ENCODE measurements at places on chromosomes 2 and 18.

DNA sequence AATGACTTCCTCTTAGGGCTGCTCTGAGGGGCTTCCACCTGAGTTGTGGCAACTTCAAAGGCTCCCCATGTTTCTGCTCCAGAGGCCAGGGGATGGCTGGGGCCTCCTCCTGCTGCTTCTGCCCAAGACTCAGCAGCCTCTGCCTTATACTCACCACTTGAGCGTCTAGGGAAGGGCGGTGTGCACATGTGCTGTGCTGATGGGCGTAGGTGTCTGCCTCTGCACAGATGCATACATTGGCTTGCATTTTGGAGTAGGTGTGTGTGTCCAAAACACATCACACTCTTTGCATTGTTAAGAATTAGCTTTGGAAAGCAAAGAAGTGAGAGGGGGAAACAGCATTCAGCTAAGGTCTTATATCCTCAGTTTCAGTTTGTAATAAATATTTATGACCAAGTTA lies 85.2 kb downstream of the EN1 start:
- DNase-seq, result no peak

DNA sequence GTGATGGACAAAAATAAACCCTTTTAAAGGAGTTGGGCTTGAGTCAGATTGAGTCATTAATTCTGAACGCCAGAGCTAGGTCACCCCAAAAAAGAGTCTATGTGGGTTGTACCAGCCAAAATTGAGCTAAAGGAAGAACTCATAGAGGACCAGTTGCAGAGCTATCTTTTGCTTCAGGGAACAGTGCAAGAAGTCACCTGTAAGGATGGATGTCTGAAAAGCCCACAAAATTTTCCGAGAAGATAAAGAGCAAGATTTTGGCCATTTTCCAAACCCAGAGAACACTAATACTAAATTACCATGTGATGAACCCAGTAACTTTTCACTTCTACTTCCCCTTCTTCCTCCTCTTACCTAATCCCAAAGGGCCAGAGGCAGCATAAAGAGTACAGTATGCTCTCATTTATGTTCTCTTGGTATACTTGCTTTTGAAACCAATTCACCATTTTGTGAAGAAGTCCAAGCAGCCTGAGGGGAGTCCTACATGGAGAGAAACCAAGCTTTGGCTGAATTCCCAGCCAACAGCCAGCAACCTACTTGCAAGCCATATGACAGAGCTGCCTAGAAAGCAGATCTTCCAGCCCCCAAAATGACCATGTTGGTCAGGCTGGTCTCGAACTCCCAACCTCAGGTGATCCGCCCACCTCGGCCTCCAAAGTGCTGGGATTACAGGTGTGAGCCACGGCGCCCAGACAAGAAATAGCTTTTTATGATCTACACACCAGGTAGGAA lies 551.7 kb downstream of the SATB2 start:
- DNase-seq, result no peak

DNA sequence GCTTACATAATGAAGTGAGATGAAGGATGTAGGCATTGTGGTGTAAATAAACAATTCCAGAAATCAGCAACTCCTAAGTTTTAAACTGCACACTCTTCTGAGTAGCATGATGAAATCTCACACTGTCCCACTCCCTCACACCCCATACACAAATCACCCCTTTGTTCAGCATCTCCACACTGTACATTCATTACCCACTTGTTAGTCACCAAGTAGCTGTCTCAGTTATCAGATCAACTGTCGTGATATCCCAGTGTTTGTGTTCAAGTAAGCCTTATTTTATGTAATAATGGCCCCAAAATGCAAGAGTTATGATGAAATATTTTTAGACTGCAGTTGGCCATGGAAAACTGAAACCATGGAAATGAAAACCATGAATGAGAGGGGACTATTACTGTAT lies 135.7 kb downstream of the GRB14 start:
- DNase-seq, result no peak

DNA sequence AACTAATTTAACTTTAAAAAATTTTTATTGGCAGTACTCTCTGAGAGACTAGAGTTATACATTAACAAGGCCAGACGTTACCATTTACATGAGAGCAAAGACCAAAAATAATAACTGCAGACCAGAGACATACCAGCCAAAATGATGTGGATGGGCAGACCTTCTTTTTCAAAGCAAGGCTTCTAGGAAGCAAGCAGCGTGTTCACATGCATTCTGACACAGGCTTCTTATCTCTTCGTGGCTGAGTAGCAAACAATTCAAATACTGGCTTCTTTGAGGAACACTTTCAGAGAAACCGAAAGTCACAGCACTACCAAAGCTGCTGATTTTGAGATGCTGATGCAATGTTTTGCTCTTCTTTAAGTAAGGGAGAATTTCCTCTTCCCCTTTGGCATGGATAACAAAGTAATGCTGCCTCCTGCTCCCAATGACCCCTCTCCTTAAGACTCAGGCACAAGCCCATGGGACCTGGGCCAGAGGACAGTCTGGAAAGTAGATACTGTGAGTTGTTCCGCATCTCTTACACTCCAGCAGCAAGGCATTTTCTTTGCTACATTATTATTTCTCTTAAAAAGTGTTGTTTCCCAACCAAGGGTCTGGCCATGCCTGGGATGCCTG lies 181.9 kb downstream of the MREG start:
- DNase-seq, result no peak

Data from ACHN (cell line).